ENCODE measurements at places on chromosomes 2 and 18.

DNA sequence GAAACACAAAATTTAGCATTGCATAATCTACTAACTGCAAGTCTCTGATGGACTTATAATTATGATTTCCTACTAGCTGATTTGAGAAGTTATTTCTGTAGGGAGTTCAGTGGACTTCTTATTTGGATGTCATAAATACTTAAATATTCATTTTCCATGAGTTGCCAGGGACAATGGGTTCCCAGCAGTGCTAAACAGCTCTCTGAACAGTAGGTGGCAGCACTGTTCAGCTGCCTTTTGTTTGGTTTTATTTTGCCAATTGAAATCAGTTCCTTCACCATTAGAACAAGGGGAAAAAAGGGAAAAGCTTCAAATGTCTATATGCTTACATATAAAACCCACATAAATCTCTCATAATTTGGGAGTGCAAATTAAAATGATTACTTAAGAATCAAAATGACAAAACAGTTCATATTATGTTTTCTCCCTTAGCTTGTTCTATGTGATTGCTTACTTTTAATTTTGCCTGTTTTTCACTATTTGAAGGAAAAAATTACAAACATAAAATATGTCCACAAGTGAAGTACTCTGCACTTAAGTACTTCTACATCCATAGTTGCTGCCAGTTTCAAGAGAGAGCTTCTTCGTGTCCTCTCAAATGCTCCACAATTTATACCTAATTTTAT, 898.9 kb downstream of the CPS1 start:
- no peak for DNase-seq

DNA sequence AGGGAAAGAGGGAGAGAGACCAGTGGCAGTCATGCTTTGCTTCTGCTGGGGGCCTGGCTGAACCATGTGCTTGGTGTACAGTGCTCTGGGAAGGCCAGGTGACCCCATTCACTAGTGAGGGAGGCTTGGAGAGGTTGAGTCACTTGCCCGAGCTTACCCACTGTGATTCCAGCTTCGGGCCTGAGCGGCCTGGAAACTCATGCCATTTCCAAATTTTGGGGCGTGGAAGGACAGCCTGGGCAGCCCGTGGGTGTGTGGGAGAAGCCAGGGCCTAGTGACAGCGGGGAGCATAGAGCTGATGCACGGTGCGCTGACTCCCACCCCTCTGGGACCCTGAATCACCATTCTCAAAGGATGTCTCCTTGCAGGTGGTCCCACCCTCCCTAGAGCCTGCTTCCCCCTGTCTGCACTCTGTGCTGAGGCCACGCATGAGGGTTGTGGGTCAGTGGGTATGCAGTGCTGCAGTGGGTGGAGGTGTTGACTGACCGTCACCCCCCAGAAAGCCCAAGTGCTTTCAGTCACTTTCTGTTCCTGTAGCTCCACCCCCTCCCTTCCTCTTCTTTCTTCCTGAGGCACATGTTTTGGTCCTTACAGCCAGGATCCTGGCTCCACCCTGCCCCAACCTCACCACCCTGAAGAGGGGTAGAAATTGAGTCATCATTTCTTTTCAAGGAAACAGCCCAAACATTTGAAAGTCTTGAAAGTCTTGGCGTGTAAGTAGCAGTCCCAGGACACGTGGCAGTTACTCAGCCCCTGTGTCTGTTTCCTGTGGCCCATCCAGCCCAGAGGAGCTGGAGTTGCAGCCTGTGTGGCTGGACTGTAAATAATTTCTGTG, 69.3 kb upstream of the MCFD2 start:
- no peak for DNase-seq

GRCh38 chr2:220273082-220273481, 645.7 kb downstream of the SLC4A3 start:
- no peak for DNase-seq

GRCh38 chr2:180960982-180961381, 19.4 kb upstream of the UBE2E3 start:
- DNase-seq, result no peak

GRCh38 chr2:202072226-202072625, 829 bp upstream of the KIAA2012 start:
- DNase-seq, result no peak

DNA sequence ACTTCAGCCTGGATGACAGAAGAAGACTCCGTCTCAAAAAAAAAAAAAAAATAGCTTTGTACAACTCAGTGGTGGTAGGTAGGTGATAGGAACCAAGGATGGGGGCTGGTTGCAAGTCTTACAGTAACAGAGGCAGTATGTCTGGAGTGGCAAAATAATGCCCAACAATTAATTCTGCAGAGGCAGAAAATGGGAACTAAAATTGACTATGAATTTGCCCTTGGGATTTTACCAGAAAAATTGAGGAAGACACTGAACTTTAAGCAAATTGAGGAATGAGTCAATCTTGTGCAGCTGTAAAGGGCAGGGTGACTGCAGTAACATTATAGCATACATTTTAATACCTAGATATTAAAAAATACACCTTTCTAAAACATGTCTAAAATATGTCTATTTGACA, 292.1 kb upstream of the FBXO11 start:
- no peak for DNase-seq

- no peak for DNase-seq
Observed at GRCh38 chr2:20135631-20136050, 84.2 kb upstream of the LAPTM4A start.

DNA sequence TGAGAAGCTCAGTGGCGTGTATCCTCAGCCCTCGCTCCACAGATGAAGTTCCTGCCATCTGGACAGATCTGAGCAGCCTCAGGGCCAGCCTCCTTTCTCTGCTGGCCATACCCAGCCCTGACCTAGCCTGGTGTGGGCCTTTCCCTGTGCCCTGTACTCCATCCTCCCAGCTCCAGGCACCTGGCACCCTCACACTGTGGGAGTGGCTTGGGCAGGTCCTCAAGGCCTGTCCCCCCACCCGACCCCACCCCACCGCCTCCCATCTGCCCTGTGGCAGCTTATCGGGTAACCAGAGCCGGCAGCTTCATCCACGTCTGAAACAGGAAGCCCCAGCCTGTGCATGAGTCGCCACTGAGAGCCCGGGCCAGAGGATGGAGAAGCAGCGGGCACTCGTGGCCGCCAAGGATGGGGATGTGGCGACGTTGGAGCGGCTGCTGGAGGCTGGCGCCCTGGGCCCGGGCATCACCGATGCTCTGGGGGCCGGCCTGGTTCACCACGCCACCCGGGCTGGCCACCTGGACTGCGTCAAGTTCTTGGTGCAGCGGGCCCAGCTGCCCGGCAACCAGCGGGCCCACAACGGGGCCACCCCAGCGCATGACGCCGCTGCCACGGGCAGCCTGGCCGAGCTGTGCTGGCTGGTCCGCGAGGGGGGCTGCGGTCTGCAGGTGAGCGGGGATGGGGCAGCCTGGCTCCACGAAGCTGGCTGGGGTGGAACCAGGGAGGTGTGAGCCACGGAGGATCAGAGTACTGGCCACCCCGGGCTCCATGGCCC, at the start of gene ESPNL:
ESPNL (plus strand) TSS at position 292 of the 772 bp plus-strand sequence; CDS start at position 372, 80 bp downstream.
- no peak for DNase-seq

GRCh38 chr18:3524706-3525105, 74.7 kb downstream of the TGIF1 start:
- DNase-seq, result no peak

- no peak for DNase-seq
Observed at GRCh38 chr2:75268112-75268511, 68.8 kb upstream of the TACR1 start.

- DNase-seq, result no peak
Observed at GRCh38 chr2:3626812-3627499, 31.0 kb upstream of the ALLC start.

- DNase-seq, result no peak
Observed at GRCh38 chr2:20917287-20917660, 94.4 kb upstream of the LDAH start.

GRCh38 chr2:233094614-233095013, 34.5 kb downstream of the INPP5D start:
- no peak for DNase-seq

- DNase-seq, result no peak
Observed at GRCh38 chr2:12697617-12698016, 19.1 kb upstream of the TRIB2 start.

GRCh38 chr2:155692106-155692505, 640.4 kb downstream of the NR4A2 start:
- no peak for DNase-seq

- DNase-seq, result no peak
Observed at GRCh38 chr2:189933911-189934399, 128.6 kb downstream of the MSTN start.

DNA sequence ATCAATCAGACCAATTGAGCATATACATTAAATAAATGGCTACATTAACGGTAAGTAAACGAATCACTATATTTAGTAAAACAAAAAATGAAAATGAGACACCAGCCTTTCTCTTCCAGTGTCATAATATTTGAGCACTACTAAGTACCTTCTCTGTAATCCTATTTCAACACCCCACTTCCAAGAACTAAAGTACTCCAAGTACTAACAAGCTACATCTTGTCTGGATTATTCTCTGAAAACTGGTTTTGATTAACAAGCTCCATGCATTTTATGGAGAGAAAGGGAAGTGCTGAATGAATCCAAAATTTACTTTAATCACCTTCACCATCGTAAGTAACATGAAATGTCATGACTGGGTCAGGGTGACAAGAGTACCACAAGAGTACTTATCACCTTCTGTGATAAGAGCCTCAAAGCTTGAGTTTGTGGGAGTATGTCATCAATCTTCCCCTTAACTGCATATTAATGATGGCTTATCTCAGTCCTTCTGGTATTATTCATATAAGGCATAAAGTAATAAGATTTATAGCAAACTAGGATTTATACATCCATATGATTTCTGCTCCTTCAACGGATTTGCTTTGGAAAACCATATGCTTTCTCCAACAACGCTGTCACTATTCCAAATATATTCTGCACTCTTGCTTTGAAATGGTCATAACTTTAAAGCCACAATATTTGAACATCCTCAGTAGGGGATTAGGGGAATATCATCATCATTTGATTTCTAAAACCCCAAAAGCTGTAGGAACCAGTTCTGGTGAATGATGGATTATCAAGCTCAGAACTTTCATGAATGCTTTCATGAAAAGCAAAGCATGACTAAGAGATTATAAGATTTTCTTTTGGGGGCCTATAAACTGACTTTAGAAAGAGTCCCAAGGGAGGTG, 127.0 kb downstream of the ANTXR1 start:
- DNase-seq, result no peak

GRCh38 chr2:201660293-201660895, 17.1 kb upstream of the TMEM237 start:
- no peak for DNase-seq

DNA sequence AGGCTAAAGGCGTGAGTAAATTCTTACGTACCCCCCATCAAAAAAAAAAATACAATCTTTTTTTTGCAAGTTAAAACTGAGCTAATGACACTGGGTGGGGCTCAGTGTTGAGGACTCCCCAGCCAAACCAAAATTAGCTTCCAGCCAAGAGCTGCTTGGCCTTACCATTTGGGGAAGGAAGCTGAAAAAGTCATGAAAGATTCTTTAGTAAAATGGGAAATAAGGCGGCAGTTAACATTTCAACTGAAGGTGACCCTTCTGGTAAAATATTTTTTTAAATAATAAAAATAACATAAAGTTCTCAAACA, 16.4 kb downstream of the SMAD7 start:
- no peak for DNase-seq

GRCh38 chr2:126515471-126515870, 140.5 kb upstream of the GYPC start:
- no peak for DNase-seq

DNA sequence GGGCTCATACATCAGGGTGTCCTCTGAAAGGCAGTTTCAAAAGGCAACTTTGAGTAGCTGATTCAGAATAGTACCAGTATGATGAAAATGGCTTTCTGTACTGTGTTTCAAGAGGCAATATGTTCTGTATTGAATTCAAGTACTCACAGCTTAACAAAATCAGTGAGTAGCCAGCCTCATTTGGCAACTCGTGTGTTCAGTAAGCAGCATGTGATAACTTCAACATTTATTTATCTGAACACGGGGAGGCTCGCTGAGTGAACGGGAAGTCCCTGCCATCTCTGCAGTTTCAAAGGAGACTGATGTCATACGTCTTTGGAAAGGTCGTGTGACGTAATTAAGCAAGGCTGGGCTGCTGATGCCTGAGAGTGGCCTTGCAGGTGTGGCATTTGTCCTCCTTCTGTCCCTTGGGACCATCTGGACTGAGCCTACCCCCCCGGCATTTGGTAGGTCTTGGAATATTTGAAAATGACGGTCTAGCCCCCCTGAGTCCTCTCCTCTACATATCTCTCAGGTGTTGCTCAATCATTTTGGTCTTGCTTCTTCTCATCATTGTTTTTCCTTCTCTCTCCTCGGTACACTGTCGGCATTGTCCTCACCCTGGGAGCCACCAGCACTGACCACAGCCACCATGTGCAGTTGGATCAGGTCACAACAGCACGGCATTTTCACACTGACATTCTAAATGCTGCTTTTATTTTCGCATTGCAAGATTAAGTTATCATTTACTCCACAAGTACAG, 62.8 kb downstream of the SMIM21 start:
- no peak for DNase-seq

DNA sequence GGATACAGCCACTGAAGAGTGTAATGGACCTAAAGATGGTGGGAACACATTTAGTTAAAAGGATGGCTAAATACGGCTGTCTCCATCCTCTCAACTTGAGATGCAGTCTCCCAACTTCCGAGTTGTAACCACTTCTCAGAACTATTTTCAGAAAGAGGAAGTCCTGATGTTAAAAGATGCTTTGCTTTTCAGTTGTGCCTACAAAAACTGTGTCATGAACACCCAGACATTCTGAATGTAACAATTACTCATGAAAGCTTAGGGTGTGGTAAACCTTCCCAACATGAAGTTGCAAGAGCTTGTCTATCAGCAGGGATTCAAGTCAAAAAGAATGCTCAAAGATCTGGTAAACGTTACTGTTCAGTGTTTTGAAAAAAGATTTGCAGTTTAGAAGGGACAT, 147.9 kb downstream of the DOCK10 start:
- DNase-seq, result no peak

Data from stimulated activated CD8-positive, alpha-beta memory T cell treated with anti-CD3 and anti-CD28 coated beads, Interleukin-15, amount 100 ng/mL, for 24 hours (primary cell).